ENCODE measurements at places on chromosomes 12 and 14. TPM values are rescaled to one million over a fixed set of nuclear protein-coding genes. Genes with fewer than 3 reads are reported as not detected.

CAPZA3 gene
- not detected for total RNA-seq

C1QL4 gene
- total RNA-seq, result under 0.01 TPM

WSCD2 gene
- total RNA-seq, result not detected

KRT6C gene
- total RNA-seq, result not detected

All from placental pericyte (primary cell).